GM06990 (cell line): ENCODE measurements at places on chromosomes 5 and 9.
A peak's percentile ranks its signal among the peaks of the same experiment; 100 is the strongest.

DNA sequence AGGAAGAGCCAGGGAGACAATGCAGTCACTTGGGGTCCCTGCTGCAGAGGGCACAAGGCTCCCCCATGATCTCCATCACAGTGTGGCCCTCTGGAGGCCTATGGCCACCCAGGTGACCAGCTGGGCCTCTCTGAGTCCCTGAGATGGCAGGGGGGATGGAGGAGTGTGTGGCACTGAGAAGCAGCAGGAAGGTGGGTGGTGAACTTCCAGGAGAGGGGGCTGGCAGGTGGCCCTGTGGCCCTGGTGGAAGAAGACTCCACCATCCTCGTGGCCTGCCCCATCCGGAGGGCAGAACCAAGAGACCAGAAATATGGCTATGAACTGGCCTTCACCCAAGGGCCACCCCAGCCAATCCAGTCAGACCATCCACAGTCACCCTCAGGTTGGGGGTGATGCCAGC is 31.7 kb upstream of the AFAP1L1 start:
- no peak for DNase-seq

DNA sequence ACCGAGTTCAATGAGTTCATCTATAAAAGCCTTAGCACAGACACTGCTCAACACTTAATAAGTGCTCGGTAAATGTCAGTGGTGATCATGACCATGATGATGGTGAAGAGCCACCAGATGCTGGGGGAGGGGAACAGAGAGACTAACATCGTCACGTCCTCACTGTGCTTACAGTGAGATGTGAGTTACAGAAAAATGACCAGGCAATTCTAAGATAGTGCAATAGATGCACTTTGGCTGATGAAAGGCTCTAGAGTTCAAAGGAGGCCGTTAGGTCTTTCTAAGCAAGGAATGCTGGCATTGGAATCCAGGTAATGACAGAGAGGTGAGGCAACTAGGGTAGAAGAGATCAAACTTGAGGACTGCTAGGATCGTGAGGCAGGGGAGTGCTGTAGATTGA is 36.7 kb downstream of the ARL15 start:
- no peak for DNase-seq

DNA sequence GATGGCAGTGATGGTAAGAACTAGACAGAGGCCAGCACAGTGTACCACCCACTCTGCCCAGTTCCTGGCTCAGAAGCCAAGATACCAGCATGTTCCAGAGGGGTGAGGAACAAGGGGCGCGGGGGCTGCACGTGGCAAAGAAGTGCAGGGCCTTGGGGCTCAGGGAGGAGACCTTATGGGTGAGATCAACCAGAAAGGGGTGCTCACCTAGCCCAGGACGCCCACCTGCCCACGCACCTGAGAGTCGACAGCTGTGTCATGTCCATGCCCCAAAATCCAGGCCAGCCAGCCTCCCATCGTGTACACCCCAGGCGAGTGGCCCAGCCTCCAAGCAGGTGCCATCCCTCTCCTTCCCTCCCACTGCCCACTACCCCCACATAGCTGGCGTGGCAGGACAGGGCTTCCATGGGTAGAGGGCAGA is 34.9 kb downstream of the BICD2 start:
- DNase-seq = no peak

- DNase-seq = no peak
These were observed 26.1 kb downstream of the PLPPR1 start for GRCh38 chr9:101054657-101055056.

GRCh38 chr5:157971571-157972216 is 112.7 kb upstream of the CLINT1 start:
- no peak for DNase-seq

DNA sequence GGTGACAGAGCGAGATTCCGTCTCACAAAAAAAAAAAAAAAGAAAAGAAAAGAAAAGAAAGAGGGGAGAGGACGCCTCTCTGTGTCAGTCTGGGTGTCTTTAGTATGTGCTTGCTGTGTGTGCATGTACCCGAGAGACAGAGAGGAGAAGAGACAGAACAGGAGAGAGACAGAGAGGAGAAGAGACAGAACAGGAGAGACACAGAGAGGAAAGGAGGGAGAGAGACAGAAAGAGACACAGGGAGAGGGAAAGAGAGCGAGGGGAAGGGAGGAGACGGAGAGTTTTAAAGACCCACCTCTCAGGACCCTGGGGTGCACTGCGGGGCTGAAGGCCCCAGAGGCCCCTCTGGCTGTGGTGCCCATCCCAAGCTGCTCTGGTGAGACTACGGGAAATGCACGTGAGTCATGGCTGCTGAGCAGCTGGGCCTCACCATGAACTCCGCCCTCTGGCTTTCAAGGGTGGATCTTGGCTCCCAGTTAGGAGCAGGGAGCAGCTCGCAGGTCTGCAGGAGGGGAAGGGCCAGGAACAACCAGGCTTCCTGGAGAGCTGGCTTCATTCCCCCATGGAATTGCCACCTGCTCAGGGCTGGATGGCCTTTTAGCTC is 7.9 kb downstream of the SLC6A3 start:
- no peak for DNase-seq

DNA sequence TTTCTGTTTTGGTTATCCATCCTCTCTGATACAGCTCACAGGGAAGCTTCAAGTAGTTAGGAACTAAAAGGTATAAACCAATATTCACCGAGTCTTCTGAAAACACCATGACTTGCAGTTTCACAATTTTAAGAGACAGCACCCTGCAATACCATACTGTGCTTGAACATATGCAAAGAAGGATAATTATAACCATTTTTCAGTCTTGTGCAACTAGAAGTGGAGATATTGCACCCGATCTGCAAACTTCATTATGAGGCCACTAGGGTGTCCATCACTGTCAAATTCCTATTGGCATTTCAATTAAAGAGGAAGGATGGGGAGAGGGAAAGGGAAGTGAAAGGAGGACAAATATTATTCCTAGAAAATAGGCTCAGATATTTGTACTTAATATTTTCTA is 32.4 kb upstream of the CEP120 start:
- DNase-seq = no peak

- no peak for DNase-seq
These were observed 31.0 kb downstream of the MARCHF6 start for GRCh38 chr5:10384483-10384882.

DNA sequence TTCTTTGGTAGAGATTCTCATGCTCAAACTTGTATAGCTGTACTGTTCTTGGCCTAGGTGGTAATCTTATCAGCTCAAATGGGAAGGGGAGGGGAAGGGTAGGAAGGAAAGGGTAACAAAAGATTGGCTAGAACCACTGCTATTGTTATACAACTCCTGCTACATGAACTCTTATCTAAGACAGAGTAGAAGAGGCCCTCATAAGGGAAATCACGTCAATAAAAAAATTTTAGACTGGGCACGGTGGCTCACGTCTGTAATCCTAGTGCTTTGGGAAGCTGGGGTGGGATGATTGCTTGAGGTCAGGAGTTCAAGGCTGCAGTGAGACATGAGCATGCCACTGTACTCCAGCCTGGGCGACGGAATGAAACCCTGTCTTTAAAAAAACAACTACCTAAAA is 15.9 kb downstream of the STOM start:
- no peak for DNase-seq

GRCh38 chr5:55523293-55523692 is 11.5 kb downstream of the PLPP1 start:
- no peak for DNase-seq

GRCh38 chr5:152864447-152864846 is 459.4 kb upstream of the NMUR2 start:
- no peak for DNase-seq

DNA sequence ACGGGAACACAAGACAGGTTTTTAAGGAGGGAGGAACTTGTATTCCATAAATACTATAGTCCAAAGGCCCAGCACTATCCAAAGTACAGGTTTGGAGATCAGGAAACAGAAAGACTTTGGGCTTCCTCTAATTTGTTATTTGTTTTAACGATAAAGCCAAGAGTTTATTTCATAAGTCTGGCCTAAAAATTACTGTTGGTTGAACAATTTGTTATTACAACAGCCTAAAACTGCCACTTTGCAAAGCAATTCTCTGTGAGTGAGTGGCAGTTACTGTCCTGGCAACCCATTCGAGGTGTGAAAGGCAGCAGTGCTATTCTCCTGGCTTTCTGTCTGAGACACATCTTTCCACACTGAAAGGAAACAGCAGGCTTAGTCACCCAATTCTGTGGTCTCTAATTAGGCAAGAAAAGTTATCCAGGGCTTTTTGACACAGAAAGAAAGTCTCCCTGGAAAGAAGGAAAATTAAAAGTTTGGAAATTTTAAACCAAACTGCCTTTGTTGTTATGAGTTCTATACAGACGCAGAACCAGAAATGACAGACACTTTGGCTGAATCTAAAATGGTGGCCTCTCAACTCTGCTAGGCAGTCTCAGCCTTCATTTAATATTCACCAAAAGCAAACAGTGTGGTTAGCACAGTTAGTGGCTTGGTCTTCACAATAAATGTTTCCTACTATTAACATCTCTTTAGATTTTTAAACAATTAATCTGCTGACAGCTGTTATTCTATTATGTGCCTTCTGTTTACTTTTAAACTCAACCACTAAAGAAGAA is 33.9 kb downstream of the PSMB7 start:
- no peak for DNase-seq

DNA sequence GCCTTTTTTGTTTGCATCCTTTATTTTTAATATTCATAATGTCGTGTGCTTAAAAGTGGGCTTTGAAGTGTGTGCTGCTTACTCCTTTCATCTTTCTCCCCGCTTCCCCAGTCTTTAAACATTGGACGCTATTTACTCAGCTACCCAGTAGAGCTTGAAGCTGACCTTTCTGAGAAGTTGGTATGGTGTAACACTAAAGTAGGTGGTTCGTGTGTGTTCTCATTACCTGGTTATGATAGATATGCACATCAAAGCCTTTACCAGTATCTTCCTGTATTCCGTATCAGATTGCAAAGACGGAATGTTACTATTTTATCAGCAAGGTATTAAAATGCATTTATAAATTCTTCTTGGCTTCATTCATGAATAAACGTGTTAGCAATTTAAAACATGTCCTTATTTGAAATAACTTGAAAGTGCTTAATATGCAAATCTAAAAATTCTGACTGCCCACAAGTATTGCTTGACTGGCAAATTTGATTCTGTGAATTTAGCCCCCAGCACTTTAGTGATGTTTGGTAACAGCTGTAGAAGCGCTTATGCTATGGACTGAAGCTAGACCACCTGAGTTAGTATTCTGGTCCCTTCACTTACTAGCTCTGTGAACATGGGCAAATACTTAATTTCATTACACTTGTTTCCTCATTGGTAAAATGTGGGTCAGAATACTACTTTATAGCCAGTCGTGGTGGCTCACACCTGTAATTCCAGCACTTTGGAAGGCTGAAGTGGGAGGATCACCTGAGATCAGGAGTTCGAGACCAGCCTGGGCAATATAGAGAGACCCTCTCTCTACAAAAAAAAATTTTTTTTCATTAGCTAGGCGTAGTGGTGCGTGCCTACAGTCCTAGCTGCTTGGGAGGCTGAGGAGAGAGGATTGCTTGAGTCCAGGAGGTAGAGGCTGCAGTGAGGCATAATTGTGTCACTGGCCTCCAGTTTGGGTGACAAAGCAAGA is 1.7 kb downstream of the RRAGA start:
- no peak for DNase-seq

DNA sequence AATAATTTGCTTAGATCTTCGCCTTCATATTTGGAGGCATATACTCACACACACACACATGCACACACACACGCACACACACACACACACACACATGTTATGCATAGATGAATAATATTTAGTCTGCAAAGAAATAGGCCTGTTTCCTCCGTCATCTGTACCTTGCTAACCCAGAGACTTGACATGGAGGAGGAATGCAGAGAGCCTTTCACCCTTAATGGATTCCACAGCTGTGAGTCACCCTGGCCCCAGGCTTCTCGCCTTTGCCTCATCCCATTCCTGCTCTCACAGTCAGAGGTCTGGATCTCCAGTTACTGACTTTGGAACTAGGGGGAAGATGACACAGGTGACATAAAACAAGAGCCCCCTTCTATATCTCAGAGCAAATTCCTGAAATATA is 29.7 kb downstream of the ZNF462 start:
- no peak for DNase-seq

DNA sequence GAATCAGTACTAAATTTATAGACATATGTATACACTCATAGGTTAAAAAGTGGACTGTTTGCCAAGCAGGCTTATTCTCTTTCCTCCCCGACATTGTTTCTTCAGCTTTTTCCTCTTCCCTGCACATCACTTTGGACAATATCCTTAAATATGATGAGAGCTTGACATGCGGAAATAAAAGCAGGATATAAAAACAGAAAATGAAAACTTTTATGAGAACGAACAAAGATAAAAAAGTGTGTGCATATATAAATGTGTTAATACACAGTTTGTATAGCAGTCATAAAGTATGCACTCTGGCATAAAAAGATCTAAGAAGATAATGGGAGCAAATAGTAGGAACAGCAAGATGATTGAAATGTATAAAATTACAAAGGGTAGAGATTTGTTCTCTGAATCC is 86.4 kb upstream of the IFNE start:
- DNase-seq = no peak

- peak; percentile 80 for DNase-seq
These were observed 161.5 kb upstream of the NR4A3 start for GRCh38 chr9:99660191-99660636.

GRCh38 chr5:54037205-54037604 is 273.2 kb downstream of the ARL15 start:
- no peak for DNase-seq

GRCh38 chr5:172502969-172503368 is 48.6 kb upstream of the SH3PXD2B start:
- no peak for DNase-seq

DNA sequence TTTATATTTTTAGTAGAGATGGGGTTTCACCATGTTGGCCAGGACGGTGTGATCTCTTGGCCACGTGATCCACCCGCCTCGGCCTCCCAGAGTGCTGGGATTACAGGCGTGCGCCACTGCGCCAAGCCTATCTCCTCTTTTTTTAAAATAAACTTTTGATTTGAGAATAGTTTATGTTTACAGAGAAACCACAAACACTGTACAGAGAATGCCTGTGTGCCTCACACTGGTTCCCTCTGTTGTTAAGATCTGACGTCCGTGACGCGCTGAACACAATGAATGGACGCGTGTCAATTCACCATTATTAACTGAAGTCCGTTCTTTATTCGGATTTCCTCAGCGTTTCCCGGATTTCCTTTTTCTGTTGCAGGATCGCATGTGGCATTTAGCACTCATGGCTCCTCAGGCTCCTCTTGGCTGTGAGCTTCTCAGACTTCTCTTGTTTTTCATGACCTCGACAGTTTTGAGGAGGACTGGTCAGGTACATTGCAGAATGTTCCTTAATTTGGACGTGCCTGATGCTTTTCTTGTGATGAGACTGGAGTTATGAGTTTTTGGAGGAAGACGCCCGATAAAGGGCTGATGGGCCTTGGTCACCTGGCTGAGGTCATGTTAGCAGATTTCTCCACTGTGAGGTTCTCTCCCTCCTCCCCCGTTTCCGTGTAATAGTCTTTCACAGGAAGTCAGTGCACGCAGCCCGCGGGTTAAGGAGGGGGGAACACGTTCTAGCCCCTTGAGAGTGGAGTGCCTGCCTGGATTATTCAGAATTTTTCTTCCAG is 69.6 kb downstream of the ANKRD33B start:
- peak; percentile 59 for DNase-seq

DNA sequence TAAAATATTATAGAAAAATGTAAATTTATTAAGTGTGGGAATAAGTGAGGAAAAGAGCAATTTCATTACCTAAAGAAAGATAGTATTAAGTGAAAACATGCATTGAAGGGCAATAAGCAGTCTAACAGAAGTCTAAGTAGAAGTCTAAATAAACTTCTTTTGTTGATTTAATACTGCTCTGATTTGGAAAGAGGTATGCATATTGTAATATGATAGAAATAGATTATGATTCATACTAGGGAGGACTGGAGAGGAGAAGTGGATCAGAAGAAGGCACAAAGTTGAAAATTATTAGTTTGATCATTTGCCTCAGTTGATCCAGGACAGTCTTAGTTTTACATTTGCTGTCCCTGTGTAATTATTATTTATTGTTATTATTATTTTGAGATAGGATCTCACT is 6.6 kb upstream of the ERBIN start:
- DNase-seq = no peak
